Activated B cell treated with CpG ODN at 0.5 μM for 24 hours (primary cell): ENCODE measurements at places on chromosomes 11 and 22.
A peak's percentile ranks its signal among the peaks of the same experiment; 100 is the strongest.

GRCh38 chr22:22097727-22098228 is 115.2 kb upstream of the TOP3B start:
- DNase-seq, result no peak

DNA sequence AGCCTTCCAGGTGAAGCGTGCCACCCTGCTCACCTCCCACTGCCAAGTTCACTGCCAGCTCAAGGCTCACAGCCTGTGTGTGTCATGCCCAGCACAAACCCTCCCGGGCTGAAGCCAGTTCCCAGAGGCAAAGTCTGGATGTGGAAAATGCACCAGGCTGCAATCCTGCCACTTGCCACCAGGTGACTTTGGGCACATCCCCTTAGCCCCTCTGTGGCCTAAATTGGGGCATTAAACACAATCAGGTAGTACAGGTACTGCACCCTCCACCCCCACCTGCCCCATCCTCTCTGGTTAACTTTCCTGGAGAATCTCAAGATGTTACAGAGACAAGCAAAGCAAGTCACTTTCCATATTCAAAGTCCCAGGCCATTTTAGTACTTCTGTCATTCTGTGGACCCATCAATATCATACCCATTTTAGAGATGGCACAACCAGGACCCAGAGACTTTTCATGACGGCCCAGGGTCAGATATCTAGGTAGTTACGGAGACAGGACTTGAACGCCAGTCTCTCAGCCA is 1.8 kb upstream of the RASD2 start:
- DNase-seq, result no peak

GRCh38 chr11:9155930-9156329 is 64.5 kb upstream of the SCUBE2 start:
- DNase-seq, result no peak

GRCh38 chr11:104581246-104581980 is 316.8 kb downstream of the CASP12 start:
- DNase-seq, result no peak

DNA sequence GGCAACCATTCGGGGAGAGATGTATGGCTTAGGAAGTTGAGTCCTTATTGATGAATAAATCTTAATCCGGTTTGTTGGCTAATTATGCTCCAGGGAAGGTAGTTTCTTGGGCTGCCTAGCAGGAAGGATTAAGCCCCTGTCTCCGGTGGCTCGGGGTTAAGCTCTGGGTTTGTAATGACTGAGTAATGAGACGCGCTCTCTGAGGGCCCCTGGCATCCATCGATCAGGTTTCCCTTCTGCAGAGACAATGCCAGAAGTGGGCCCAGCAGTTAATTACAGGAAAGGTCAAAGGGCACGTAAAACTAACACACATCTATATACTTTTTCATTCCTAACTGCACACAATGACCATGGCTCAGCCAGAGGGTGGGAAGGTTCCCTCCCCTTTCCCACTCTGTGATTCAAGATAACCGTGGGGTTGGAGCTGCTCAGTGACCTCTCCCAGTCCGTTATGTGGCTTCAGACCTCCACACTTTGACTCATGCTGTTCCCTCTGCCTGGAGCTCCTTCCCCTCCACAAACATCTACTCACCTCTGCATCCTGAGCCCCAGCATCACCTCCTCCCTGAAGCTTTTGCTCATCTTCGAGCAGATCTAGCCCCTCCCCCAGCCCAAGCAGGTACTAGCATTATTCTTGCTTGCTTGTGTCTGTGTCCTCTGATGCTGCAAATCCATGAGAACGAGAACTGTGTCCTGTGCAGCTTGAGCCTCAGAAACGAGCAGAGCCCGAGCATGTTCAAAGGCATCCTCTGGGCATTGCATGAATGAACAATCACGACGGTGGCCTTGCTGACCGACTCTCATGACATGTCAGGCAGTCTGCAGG is 16.6 kb downstream of the SCUBE1 start:
- no peak for DNase-seq

DNA sequence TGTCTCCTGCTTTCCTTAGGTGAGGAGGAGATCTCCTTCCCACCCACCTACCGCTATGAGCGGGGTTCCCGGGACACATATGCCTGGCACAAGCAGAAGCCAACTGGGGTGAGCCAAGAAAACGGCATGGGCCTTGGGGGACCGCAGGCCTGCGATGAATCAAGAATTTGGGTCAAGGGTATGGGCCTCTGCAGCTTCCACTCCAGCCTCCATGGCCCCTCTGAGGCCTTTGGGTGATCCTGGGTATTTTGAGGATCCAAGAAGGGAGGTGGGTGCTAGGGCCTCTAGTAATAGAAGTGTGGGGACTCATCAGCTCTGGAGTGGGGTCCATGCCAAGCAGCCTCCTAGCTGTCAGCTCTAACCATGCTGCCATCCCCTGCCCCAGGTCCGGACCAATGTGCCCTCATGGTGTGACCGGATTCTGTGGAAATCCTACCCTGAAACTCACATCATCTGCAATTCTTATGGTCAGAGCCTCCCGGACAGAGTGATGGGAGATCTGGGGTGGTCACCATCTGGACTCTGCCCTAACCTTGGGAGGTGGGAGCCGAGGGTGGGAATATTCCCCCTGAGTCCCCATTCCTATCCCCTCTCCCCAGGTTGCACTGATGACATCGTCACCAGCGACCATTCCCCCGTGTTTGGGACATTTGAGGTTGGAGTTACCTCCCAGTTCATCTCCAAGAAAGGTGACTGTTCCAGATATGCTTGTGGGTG is 8.6 kb downstream of the INPPL1 start:
- no peak for DNase-seq

DNA sequence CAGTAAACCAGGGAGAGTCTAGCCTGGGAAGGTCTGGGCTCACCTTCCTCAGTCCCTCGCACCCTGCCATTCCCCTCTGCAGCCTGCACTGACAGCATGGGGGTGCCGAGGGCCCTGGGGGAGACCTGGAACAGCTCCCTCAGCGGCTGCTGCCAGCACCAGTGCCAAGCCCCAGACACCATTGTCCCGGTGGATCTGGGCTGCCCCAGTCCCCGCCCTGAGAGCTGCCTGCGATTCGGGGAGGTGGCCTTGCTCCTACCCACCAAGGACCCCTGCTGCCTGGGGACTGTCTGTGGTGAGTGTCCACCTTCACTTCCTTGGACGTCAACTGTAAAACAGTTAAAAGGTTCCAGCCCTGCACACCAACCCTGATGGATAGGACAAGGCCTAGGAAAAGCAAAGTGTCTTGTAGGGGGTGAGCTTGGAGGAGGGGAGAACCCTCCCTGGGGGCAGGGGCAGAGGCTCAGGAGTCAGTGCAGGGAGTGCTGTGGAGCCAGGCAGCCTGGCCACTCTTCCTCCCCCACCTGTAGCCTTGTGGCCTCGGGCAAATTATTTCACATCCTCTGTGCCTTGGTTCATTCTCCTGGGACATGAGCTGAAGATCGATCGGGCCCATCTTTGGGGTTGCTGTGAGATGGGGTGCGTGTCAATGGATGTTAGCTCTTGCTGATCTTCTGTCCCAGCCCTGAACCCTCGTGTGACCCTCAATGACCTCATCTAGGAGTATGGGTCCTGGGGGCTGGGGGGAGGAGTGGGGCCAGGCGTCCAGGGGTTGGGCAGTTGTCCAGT is 85.2 kb upstream of the MYOD1 start:
- no peak for DNase-seq

DNA sequence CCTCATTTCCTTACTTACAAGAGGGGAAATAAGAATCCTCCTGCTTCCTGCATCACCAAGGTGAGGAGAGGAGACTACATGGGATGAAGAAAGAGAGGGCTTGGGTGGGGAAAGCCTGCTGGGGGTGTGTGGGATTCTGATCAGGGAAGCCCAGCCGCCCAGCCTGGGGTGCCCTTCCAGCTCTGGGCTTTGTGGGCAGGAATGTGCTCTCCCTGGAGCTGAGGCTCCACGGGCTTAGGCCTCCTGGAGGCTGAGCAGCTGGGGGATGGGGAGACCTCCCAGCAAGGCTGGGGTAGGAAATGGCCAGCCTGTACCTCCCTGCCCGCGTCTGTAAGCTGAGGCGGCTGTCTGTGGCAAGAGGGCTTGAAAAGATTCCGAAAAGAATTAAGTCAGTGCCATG is 206.1 kb downstream of the GRIK4 start:
- DNase-seq, result no peak

DNA sequence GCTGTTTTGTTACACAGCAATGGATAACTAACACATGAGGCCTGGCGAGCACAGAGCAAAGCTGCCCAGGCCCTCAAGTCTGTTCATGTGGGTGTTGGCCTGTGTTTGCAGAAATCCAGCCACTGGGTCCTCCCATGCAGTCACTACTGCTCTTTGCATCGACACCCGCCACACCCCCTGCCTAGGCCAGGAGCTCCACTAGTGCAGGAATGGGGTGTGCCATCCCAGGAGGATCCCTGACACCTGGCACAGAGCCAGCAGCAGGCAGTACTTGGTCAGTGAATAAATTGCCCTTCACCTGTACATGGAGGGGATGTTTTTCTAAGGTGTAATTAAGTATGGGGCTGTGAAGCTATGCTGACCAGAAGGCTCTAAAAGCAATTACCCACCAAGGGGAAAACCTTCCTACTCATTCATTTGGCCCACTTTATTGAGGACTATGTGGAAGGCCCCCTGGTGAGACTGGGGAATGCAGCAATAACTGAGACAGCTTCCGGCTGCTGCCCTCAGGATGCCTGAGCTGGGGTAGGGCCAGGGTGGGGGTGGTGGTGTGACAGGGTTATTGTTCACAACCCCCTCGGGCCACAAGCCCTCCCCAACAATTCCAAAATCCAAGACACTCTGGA is 160.8 kb downstream of the CRYBB2 start:
- DNase-seq, result no peak

GRCh38 chr22:30280505-30280904 is 8.8 kb downstream of the CASTOR1 start:
- DNase-seq, result no peak

- DNase-seq, result no peak
Observed at GRCh38 chr11:77386178-77386577, 84.7 kb upstream of the GDPD4 start.

GRCh38 chr22:40348025-40348658 is 1.8 kb downstream of the ADSL start:
- peak; percentile 25 for DNase-seq

DNA sequence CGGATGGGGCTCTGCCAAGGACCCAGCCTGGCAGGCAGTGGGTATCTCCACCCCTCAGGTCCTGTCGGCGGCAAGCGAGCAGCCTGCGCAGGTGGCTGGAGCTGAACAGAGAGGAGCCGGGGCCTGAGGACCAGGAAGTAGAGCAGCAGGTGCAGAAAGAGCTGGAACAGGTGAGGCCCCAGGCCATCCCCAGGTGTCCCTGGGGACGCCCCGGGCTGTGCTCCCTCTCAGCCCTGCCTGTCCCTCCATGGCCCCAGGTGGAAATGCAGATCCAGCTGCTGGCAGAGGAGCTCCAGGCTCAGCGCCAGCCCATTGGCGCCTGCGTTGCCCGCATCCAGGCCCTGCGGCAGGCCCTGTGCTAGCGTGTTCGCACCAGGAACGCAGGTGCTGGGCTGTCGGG is 44.0 kb downstream of the PISD start:
- DNase-seq, result no peak
